ENCODE measurements at places on chromosomes 13 and 19.

DNA sequence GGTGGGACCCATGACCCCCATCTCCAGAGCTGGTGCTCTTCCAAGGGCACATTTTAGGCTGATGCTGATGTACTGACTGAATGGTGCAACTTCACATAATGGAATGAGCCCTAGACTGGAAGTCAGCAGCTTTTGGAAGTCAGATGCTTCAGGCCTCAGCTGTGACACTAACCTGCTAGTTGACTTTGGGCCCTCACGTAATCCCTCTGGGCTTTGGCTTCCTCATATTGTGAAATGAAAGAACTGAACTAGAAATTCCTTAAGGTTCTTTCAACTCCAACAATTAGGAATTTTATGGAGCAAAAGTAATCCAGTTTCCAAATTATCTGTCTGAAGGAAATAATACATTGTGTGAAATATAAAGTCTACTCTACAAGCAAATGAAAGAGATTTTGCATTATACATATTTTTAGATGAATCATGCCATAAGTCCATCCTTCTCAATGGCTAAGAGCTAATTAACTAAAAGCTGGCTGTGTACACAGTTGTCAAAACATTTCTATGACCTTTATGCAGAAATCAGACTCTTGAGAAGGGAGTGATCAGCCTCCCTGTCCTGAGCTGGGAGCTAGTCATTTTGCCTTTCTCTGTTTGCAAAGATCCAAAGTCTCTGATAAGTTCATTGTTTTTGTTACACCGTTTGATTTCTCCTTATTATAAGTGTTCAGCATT, 204.2 kb downstream of the DCLK1 start:
- DNase-seq, result no peak

DNA sequence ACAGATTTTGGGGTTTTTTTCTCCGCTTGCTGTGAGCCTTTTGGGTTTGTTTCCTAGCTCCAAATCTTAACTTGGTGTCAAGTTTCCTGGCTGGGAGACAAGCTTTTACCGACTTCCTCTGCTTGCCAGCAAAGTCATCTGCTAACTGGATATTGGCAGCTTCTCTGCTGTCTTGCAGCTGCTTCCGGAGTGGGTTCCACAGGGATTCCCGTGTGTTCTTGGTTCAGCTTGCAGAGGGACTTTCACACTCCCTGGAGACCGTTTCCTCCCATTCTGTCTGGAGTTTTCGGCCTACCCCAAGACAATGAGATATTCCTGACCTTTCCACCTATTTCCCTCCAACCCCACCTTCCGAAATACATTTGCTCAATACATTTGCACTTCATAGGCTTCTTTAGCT, 2.2 kb upstream of the COLGALT1 start:
- no peak for DNase-seq

DNA sequence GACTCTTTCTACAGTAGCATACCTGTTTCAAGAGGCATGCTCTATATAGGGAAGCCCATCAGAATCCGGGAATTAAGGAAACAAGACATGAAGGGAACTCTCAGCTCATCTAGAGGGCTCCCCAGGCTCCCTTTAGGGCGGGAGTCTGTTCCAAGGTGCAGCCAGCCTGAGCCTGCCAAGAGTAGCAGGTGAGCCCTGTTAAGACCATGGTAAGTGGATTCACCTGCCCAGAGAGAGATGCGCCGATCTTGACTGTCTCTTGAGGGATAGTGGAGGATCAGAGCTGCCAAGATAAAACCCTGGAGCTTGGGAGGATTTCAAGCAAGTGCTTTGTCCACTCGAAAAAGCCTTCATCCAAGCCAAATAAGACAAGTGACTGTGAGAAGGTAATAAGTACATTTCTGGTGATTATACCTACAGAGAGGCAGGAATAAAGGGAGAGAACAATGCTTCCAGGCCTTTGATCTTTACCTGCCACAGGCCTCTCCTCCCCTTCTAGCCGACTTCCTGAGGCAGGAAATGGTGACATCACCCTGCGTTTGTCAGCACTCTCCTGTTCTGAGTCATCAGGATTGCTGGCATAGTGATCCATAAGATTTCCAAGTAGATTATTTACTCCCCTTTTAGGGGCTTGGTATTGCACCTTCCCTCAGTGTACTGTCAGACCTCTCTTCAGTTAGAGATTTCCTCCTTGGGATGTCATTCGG, 31.5 kb downstream of the KLF5 start:
- peak; percentile 19 for DNase-seq

DNA sequence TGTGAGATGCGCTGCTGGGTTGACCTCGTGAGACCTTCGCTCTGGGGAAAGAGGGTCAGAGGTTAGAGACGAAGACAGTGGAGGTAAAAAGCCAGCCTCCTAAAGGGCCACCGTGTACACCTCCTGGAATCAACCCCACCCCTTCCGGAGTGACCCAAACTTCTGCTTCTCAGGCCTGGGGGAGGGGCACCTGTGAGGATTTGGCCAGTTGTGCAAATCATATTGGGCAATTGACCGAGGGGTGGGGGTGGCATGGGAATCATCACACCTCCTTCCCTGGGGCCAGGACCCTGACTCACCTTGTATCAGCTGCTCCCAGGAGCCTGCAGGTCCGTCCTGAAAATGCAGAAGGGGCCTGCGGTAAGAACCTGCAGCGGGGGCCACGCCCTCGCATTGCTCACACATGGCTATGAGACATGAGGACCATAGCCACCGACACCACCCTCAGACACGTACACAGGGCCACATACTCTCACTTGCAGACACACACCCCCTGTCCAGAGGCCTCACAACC, 2.8 kb downstream of the TNFSF14 start:
- DNase-seq, result no peak

- no peak for DNase-seq
Observed at GRCh38 chr13:95058680-95059079, 242.6 kb downstream of the ABCC4 start.

DNA sequence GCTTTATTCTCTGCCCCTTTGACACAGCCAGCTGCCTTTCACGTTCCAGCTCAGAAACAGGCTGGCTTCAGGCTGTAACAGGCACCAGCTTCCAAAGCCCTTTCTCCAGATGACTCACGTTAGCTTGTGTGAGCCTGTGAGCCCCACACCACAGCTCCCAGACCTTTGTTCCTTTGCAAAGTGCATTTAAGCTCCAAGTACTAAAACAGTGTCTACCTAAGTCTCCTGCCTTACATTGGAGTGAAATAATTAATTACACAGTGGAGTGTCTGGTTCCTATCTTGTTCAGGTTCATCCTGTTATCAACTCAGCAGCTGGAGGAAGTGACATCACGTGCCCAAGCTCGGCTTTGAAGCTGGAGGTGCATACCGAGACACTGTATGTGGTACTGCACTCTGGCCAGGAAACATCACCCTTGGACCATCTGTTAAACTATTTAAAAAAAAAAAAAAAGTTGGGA, 475.8 kb downstream of the FOXO1 start:
- peak; percentile 86 for DNase-seq

GRCh38 chr19:13838435-13839129, 38.4 kb upstream of the NANOS3 start:
- DNase-seq, result no peak

- no peak for DNase-seq
Observed at GRCh38 chr19:30326393-30326710, 45.8 kb upstream of the ZNF536 start.

GRCh38 chr13:113930671-113931637, 42.9 kb downstream of the C13orf46 start:
- peak; percentile 21 for DNase-seq

DNA sequence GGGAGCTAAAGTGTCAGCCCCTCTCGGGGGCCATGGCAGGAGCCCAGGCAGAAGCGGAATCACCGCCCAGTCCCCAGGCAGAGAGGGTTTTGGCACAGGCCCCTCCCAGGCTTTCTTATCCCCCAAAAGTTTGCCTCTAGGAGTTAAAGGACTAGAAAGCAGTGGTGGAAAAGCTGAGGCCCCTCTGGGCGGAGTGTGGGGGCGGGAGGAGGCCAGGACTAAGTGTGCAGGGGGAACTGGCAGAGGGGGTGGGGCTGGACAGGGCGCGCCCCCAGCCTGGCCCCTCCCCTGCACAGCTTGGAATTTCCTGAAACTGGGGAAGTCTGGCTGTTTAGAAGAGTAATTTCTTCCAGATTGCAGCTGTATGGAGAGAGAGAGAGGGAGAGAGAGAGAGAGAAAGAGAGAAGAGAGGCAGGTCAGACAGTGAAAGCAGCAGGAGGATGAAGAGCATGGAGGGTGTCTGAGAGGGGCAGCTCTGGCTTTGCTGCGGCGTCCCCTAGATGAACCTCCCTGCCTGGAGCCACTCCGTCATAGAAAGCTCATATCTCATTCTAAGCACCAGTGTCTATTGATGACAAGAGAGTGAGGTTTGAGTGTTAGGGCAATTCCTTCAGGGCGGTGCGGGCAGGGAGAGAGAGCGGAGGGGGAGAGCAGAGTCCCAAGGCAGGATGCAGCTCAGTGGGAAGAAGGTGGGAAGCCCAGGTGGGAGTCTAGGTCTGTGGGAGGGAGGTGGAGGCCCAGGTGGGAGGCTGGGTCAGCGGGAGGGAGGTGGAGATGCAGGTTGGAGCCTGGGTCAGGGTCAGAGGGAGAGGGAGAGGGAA, at the start of gene CDC42EP5:
TSS of gene CDC42EP5 (minus strand) at position 226 of the 821 bp plus-strand sequence. CDS start 7,749 bp downstream, outside the sequence.
- no peak for DNase-seq

DNA sequence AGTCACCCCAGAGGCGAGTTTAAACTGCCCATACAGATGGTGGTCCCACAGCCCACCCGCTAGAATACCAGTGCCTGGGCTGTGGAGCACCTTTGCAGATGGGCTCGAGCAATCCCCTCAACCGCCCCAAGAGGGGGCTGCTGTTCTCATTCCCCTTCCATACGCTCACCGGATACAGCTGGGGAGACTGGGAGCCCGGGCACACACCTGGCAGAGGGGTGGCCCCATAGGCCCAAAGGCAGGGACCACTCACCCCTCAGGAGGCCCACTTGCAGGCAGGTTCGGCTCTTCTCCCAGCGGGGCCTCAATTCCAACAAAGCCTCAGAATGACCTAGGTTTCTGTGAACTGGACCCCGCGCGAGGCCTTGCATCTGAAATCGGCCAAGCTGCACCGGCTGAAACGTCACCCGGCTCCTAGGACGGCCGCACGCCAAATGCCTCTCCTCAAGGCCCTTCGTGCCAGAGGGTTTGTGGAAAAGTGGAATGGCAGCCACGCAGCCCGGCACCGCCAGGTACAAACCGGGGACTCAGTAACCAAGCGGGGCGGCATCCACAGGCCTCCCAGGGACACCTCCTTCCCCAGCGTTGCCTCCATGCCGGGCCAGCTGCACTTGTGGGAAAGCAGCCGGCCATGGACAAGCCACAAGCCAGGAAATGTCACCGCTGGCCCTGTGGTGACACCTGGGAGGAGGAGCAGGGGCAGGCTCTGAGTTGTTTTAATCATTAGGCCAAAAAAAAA, 18.7 kb downstream of the MLLT1 start:
- peak; percentile 35 for DNase-seq

DNA sequence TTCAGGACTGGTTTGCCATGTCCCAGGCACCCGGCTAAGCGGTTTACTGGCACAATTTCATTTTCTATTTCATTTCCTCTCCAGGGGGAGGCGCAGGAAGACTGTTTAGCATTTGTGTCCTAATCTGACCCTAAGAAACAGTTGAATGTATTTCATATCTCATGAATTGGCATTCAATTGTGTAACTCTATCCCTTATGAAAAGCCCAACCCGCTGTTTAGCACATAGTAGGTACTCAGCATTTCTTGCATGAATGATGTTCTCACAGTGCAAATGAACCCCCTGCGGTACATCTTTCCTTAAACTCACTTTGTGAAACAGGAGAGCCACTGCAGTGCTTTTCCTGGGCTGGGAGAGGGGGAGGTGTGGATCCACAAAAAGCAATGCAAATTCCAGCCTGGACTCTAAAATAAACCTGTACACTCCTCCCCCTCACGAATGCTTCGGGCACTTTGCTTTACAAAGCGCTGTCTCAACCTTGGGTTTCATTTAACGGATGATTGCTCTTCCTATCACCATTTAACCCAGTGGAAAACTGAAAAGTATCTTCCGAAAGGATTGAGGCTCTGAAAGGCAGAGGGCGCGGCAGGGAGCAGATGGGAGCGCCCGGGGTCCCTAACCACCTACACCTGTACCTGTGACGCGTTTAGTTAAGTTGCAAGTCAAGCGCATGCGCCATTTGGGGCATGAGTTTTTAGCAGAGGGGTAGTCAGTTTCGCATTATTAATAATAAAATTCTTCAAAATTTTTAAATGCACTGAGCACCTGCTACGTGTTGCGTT, 1.2 kb upstream of the EEF2 start:
- peak; percentile 81 for DNase-seq

DNA sequence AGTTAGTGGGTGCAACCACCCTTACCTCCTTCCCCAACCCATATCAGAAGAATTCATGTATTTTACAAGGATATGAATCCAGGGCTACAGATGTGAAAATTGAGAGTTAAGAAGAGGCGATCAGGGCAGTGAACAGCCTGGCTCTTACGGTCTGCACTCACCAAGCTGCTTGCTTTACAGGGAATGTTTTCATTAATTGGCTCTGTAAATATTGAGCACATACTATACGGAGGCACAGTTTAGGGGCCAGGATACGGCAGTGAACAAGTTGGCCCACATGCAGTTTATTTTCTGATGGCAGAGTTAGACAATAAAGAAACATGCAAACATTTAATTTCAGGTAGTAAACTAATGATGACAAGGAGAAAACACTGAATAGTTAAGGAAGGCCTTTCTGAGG, 6.4 kb downstream of the POLR1D start:
- no peak for DNase-seq

- DNase-seq, result no peak
Observed at GRCh38 chr19:56403261-56403660, 871 bp upstream of the ZNF583 start.

- DNase-seq, result peak; percentile 81
Observed at GRCh38 chr19:46529622-46530451, 34.2 kb upstream of the PNMA8B start.

GRCh38 chr13:37202264-37202663, 96.8 kb upstream of the CSNK1A1L start:
- DNase-seq, result no peak

- DNase-seq, result no peak
Observed at GRCh38 chr13:51644654-51645053, 60.4 kb downstream of the WDFY2 start.

- DNase-seq, result no peak
Observed at GRCh38 chr13:76222511-76222910, 586.4 kb downstream of the LMO7 start.

- no peak for DNase-seq
Observed at GRCh38 chr13:25493931-25494640, 122.3 kb downstream of the ATP8A2 start.

GRCh38 chr13:105497597-105497996, 1037.9 kb downstream of the EFNB2 start:
- no peak for DNase-seq

GRCh38 chr19:49506575-49507105, 5.8 kb upstream of the FCGRT start:
- peak; percentile 86 for DNase-seq

DNA sequence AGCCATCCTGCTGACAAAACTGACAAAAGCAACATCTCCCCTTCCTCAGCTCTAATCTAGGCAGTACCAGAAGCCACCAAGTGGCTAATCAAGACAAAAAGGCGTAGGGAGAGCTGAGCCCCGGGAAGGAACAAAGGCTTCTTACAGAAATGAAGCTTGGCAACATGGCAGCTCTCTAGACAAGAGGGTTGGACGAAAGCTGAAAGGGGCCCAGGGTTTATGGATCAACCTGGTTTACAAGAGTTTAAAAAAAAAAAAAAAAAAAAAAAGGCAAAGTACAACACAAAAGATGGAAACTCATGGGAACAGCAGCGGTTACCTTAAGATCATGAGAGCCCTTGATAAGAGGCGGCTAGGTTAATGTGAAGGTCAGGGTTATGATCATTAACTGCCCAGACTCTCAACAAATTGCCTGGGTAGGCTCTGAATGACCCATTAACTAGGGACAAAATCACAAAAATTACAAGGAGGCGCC, 14.0 kb downstream of the ZC3H4 start:
- no peak for DNase-seq

Measured in activated CD4-positive, alpha-beta T cell treated with anti-CD3 and anti-CD28 coated beads, Interleukin-2, amount 10 ng/mL, durations not matched to agents 7 days and 5 days (primary cell).